ENCODE measurements at places on chromosomes 11 and 22. TPM values are rescaled to one million over a fixed set of nuclear protein-coding genes. Genes with fewer than 3 reads are reported as not detected.

DNA sequence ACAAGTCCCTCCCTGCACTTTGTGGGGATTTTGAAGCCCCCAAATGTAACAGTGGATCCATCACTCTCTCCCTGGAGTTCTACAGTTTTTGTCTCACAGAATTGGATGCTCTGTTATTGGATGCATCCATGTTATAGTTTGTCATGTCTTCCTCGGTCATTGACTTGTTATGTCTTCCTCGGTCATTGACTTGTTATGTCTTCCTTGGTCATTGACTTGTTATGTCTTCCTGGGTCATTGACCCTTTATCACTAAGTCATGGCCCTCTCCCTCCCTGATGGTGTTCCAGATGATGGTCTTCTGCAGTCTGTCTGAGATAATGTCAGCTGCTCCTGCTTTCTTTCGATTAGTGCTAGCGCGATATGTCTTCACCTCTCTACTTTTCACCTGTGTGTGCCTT is 981.5 kb downstream of the BRD1 start:
- no peaks in the 10 kb centered on the region for H3K36me3 ChIP-seq
- DNase-seq, result no peak
- no peaks in the 10 kb centered on the region for H3K4me1 ChIP-seq

- H3K4me3 ChIP-seq, result no peak overlapping the region
- no peak for DNase-seq
- no peaks in the 10 kb centered on the region for H3K36me3 ChIP-seq
- no peaks in the 10 kb centered on the region for H3K4me1 ChIP-seq
- no peak overlapping the region for H3K27ac ChIP-seq
Measured at GRCh38 chr11:87076260-87076783, 38.6 kb downstream of the TMEM135 start.

DNA sequence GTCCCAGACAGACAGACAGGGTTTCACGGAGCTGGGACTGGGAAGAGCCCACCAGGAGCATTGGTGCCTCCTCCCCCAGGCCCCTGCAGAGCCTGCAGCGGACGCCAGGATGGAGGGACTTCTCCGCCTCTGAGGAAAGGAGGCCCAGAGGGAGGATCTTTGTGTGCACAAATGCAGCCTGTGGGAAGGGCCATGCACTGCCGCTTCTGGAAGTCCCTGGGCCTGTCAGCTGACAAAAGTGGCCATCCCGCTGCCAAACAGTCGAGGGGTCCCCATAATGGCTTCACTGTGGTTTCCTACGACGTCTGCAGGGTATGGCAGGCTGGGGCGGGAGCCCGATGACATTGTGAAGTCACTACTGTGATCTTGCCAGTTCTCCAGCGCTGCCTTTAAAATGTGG is 73.8 kb downstream of the TP53I11 start:
- H3K4me1 ChIP-seq, result no peaks in the 10 kb centered on the region
- no peak overlapping the region for H3K27ac ChIP-seq
- H3K36me3 ChIP-seq, result no peaks in the 10 kb centered on the region
- H3K27me3 ChIP-seq, result peaks cover 4% of the 10 kb centered on the region
- H3K4me3 ChIP-seq, result no peak overlapping the region
- no peak for DNase-seq

- H3K27me3 ChIP-seq, result no peaks in the 10 kb centered on the region
- no peaks in the 10 kb centered on the region for H3K36me3 ChIP-seq
- peak; percentile 86 for DNase-seq
Measured at GRCh38 chr11:95143106-95143681, 53.5 kb downstream of the ENDOD1 start.

DNA sequence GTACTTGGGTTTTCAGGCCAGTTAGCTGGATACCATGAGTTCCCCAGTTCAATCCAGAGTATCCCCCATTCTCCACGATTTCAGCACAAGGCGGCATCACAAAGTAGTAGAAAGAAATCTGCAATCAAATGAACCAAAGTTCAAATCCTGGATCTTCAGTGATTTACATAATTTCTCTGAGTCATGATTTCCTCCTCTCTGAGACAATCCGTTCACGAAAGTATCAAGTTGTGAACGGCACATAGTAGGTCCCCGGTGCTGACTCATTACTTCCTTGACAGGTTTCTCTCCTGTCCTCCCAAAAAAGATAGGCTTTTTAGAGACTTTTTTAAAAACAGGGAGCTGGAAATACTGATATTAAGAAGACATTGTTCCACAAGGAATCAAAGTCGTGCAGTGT is 69.1 kb upstream of the AKIP1 start:
- H3K4me3 ChIP-seq, result no peak overlapping the region
- no peaks in the 10 kb centered on the region for H3K27me3 ChIP-seq
- H3K27ac ChIP-seq, result no peak overlapping the region
- no peaks in the 10 kb centered on the region for H3K36me3 ChIP-seq
- DNase-seq, result no peak

DNA sequence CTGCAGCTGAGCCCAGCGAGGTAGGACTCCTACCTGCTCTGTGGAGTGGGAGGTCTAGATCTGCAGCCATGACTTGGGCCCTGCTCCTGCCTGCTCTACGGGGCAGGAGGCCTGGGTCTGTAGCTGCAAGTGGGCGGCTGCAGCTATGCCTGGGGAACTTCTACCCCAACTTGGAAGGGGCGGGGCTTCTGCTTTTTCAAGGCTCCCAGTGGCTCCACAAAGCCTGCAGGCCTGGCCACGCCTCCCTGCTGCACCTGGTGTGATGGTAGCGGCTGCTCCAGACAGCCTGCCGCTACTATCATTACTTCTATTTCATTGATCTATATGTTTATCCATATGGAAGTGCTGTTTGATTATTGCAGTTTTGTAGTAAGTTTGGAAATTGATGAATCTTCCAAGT is 121.2 kb downstream of the NELL1 start:
- no peak overlapping the region for H3K4me3 ChIP-seq
- no peaks in the 10 kb centered on the region for H3K27me3 ChIP-seq
- H3K4me1 ChIP-seq, result no peaks in the 10 kb centered on the region
- H3K27ac ChIP-seq, result no peak overlapping the region
- H3K36me3 ChIP-seq, result no peaks in the 10 kb centered on the region

- no peaks in the 10 kb centered on the region for H3K4me1 ChIP-seq
- no peak overlapping the region for H3K4me3 ChIP-seq
- H3K27ac ChIP-seq, result no peak overlapping the region
- DNase-seq, result no peak
Measured at GRCh38 chr11:93712678-93713077, 28.6 kb downstream of the TAF1D start.

GRCh38 chr11:64449381-64450167 is 90.6 kb downstream of the RPS6KA4 start:
- no peaks in the 10 kb centered on the region for H3K36me3 ChIP-seq
- no peak overlapping the region for H3K4me3 ChIP-seq
- peak; percentile 72 for DNase-seq
- peaks cover 23% of the 10 kb centered on the region for H3K27me3 ChIP-seq

The SLC15A3 gene
- 2.2 TPM for total RNA-seq

The CASP5 gene
- not detected for total RNA-seq
